ENCODE measurements at places on chromosomes 1 and 21.
A peak's percentile ranks its signal among the peaks of the same experiment; 100 is the strongest.

DNA sequence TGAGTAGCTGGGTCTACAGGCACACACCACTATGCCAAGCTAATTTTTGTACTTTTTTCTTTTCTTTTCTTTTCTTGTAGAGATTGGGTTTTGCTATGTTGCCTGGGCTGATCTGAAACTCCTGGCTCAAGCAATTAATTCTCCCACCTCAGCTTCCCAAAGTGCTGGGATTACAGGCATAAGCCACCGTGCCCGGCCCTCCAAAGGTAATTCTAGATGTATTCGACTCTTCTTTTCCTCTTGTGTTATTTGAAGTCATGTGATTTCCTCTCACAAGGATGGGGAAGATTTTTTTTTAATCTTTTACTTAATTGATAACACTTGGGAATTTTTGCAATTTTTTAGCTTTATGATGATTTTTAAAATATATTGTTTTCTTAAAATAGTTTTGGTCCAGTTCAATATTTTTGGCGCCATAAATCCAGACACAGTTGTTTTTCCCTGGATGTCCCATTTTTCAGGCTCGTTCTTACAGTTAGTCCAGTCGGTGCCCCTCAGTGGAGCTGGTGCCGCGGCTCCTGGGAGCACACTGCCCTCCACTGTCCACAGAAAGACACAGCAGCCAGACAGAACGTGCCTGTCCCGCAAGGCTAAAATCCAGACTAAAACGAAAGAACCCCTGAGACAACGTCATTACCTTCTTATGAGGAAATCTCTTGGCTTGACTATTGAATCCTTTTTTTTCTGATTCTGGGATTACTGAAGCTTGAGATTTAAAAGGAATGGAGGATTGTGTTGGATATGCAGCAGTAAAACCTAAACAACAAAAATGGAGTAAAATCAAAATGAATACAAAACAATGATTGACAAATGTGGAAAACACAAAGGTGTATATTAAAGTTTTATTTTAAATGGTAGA is 22.4 kb downstream of the STPG1 start:
- DNase-seq, result peak; percentile 86

DNA sequence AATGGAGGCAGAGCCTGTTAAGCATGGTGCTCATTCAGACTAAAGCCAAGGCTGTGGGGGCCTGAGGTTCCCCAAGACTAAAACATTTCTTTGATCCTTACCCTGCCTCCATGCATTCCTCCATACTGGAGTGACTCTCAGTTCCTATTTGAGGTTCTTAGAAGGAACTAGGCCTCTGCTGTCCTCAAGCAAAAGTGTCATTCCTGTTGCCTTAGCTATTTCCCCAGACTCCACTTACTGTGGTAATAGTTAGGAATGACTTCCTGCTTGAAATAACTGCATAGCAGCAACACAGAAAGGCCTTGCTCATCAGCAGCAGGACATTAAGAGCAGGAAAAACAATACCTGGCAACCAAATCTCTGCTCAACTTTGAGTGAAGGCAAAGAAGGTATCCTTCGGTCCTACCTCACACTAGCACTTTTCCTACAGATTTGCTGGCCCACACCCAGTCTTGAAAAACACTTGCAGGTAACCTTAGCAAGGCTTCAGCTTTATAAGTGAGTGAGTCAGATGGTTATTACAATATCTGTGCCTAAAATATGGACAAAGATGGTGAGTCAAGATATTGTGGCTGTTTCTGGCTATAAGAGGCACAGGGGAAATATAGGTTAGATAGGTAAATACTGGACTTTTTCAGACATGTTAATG is 14.8 kb downstream of the LRRC41 start:
- DNase-seq, result no peak

DNA sequence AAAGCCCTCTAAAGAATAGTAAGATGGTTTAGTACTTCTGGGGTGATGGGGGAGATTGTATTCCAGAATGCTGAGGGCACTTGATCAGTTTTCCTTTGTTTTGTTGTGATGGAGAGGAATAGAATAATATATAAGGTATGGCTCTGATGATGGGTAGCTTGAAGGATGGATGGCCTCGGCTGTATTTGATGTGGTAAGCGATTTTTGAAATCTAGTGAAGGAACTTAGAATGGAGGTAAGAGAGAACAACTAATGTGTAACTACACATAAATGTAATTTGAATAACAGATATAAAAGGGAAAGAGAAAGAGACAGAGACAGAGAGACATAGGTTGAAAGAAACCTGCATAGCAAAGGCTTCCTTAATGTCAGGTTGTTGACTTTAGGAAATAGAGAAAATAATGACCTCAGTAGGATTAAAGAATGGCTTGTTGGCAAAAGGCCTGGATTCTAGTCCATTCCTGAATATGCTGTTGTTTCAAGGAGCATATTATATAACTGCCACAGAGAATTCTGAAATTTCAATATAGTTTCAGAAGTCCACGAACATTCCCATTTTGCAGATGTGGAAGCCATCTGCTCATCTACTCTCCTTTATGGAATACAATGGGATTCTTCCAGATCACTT is 58.7 kb downstream of the NIBAN1 start:
- no peak for DNase-seq

DNA sequence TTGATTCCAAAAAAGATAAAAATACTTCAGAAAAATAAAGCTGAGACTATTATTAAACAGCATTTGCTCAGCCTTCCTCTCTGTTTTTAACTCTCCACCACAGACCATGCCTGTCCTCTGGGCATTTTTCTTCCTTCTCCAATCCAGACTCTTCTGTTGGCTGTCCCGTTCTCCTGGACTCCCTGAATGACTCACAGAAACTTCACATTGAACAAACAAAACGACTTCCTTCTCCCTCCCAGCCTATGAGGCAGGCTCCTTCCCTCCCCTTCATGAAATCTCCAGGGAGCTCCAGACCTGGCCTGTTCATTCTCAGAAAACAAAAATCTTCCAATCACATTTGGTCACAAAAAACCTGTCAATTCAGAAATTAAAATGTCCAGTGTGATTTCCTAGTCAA is 421.3 kb downstream of the NPHP4 start:
- DNase-seq, result no peak

DNA sequence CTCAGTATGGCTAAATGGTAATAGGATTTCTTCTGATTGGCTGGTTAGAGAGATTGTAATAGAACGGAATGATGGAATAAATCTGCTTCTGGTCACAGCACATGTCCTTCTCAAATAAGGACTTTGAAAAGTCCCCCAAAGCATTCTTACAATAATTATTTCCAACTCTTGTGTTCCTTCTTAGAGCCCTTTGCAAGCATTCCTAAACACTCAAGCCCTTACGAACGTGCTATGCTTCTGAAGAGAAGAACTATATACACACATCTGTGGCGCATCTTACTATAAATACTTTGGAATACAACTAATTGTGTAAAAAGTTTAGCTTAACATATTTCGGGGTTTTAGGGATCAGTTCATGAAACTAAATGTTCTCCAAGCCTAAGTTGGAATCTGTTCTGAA is 25.6 kb downstream of the CLIC4 start:
- no peak for DNase-seq

DNA sequence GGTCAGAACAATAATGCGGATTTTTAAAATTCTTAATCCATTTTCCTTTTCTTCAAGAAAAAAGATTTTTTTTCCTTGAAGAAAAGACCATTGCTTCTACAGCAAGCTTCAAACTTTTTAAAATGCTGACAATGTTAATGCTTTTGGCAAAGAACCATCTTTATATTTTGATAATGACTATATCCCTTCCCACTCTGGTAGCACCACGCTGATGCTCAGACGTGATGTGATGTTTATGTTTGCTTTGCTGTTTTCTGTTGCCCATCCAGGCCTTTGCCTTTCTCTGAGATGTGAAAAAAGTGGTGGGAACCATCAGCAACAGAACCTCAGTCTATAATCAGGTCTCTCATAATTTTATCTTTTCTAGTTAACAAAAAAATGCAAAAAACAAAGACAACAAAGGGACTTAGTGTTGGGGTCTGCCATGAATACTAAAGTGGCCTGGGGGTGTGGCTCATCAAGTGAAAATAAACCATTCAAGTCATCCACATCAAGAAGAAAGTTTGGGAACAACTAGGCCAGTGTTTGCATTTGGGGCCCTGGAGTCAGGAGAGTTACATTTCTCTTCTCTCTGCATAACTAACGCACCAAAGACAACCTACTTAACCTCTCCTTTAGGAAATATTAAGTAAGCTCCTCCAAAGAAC is 244.6 kb upstream of the DMRTA2 start:
- DNase-seq, result no peak

GRCh38 chr1:156705918-156706656 is 704 bp upstream of the CRABP2 start:
- peak; percentile 65 for DNase-seq

- DNase-seq, result no peak
Observed at GRCh38 chr1:150968491-150968890, 6.1 kb downstream of the CERS2 start.

DNA sequence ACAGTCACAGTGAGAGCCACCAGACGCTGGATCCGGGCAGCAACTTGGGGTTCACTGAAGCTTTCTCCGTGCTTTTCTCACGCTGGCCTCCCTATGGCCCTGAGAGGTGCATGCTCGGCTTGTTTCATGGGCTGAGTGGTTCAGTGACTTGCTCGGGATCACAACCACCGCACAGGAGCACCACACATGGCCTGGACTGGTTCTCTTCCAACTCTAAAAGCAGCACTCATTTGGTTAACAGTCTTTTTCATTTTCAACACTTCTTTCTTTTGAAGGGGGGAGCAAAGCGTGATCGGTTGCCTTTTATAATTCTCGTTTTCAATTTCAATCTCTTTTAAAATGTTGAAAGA is 26.2 kb downstream of the UBIAD1 start:
- DNase-seq, result no peak

DNA sequence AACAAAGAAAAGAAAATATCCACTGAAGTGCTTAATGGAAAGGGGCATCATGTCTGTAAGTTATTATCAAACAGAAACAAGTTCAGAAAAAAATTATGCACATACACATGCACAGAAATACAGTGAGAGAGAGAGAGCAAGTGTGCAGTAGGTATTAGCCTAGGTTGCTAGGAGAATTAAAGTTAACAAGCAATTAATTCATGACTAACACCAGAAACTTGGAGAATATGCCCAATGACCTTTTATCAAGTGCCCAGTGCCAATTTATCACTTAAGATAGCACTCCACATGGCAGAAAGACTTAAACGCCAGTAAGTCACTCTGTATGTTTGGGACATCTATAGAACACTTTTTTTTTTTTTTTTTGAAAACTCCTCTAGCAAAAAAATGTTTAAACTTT is 56.2 kb upstream of the SLC16A1 start:
- no peak for DNase-seq

DNA sequence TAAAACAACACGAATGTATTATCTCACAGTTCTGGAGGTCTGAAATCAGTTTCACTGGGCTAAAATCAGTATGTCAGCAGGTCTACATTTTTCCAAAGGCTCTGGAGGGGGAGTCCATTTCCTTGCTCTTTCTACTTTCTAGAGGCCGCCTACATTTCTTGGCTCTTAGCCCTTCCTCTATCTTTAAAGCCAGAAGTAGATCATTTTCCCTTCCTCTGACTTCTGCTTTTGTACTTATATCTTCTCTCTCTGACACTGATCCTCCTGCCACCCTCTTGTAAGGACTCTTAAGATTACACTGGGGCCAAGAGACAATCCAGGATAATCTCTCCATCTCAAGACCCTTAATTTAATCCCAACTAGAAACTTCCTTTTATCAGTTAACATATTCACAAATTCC is 41.4 kb downstream of the MSH4 start:
- no peak for DNase-seq
